ENCODE measurements at places on chromosomes 6 and 20.

DNA sequence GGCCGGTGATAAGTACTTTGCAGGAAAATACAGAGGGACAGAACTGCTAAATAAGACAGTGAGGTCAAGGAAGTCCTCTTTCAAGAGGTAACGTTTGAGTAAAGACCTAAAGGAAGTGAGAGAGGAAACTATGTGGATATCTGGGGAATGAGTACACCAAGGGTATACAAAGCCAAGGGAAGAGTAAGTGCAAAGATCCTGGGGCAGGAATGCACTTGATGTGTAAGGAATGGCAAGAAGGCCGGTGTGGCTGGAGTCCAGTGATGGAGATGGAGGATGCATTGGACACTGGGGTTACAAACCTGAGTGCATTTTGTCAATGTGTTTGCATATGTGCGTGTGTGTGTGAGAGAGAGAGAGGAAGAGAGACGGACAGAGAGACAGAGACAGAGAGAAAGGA is 32.1 kb upstream of the TGM2 start:
- no peak for DNase-seq

DNA sequence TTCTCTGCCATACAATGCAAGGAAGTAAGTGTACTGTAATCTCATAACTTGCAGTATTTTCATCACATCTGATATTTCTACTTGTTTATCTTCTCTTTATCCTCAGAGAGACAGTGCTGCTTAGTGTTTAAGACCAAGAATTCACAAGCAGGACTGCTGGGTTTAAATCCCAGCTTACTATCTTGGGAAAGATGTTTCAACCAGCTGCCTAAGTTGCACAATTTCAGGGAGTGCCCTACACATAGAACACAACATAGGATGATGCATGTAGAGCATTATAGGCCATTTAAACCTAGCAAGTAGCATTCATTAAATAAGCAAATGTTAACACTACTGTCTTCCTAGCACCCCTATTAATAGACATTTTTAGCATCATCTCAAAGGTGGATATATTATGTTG is 205.2 kb upstream of the CEP162 start:
- no peak for DNase-seq

DNA sequence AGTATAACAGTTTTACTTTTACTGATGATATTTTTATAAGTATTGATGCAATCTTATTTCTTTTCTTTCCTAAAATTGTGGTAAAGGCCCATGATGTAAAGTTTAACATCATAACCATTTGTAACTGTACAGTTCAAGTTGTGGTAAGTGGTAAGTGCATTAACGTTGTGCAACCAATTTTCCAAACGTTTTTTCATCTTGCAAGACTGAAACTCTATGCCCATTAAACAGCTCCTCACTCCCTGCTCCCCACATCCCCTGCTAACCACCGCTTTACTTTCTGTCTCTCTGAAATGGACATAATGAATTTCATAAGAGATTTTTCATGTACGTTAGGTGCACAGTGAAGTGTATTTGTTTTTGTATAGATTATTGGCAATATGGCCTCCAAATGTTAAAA is 106.0 kb downstream of the PACRG start:
- no peak for DNase-seq

DNA sequence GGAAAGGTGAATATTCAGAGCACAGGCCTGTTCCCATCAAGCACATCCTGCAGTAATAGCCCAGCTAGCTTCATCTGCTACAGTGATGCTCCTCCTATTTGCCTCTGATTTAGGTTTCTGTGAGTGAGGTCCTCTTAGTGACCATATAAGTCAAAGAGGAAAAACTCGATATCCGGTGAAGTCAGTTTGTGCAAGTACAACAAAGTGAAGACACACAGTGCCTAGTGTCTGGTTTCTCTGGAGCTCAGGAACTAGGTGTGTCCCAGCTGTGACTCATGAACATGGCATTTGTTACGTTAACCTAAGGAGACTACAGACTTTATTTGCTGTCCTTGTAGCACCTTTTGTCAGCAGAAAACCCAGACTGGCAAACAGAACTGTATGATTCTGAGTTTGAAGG is 33.9 kb downstream of the EDN1 start:
- peak; percentile 95 for DNase-seq

- DNase-seq = no peak
Measured at GRCh38 chr6:15674690-15675386, 12.0 kb upstream of the DTNBP1 start.

- DNase-seq = no peak
Measured at GRCh38 chr6:6004390-6004995, 2.2 kb downstream of the NRN1 start.

DNA sequence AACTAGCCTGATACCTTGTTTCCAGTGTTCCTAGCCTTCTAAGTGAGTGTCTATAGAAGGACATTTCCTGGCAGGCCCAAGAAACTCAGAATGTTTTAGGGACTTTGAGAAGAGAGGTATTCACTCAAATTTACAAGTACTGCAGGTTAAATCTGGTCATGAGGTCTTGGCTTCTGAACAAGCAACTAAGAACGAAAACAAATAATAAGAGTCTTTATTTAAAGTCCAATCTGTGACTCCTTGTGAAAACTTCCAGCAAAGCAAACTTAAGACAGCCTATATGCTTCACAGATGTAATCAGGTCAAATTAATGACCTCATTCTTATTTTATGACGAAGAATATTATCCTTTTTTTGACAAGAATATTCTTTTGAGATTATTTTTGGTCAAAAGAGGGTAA is 79.4 kb upstream of the PRSS16 start:
- no peak for DNase-seq

DNA sequence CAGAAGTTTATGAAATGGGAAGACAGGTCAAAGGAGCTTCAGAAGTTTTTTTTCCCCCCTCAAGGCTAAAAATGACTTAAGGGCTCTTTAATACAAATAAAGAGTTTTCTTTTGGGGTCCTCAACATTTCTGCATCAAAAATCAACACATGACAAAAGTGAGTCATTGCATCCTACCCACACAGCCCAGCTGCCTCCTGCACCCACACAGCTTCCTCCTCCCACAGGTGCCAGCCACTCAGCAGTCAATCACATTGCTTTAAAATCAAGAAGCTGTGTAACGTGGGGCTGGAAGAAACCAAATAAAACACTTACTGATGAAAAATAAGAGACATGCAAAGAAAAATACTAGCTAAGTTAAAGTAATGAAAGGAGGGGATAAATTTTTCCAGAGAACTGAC is 68.5 kb downstream of the MAP3K5 start:
- DNase-seq = peak; percentile 47

DNA sequence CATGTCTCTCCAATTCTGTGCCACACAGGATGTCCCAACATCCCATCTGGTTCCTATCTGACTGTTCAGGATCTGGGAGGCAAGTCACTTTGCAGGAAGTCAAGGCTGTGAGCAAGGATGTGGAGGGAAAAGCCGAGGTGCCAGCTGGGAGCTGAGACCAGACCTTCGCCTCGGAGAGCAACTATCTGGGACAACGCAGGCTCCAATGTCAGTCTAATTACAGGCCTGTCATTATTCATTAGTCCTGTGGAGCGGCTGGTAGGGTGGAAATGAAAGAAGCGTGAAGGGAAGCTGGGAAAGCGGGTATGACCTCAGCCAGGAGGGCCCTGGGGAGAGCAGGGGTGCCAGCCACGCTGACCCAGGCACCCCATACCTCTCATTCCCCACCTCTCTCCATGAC is 147.3 kb downstream of the UNC5CL start:
- no peak for DNase-seq

DNA sequence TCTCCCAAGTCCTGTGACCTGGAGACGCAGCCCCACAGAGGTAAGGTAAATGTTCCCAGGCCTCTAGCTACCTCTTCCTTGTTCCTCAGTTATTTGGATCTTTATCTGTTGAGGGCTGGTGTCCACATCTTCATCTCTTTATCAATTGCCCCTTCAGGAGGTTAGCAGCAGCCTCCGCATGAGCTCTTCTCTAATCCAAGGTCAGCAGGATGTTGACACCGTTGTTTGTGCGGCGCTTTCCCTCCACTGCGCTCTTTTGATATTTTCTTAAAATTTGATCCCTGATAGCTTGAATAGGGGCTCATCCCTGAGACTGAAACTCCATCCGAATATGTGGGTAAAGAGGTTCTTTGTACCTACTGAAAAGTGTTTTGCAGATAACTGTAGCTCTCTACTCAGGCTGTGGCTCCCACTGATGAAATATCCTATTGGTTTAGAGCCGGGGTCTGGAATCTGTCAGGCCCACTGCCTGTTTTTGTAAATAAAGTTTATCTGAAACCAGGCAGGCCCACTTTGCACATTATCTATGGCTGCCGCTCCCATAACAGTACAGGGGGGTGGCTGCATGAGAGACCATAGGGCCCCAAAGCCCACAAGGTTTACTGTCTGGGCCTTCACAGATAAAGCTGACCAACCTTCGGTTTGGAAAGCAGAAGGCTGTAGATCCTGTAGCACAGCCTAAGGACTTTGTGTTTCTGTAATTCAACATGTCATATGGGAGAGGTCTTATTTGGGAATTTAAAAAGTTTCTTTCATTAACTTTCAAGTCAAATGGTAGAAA is 362.6 kb downstream of the QKI start:
- DNase-seq = no peak

DNA sequence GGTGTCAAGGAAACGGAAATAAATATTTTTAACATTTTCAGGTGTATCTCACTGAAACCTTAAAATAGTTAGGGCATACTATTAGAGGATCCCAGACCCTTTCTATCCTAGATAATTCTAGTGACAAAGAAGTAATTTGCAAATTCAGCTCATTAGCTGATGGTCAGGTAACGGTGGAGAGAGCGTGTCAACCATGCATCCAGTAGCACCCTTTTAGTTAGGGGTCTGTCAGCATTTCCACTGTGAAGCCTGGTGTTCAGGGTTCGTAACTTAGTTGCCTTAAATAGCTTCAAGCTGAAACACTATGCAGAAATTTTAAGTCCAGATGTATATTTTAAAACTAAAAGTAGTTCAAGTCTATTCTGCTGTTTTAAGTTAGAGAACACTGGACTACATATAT is 48.5 kb upstream of the SUPT3H start:
- DNase-seq = no peak

DNA sequence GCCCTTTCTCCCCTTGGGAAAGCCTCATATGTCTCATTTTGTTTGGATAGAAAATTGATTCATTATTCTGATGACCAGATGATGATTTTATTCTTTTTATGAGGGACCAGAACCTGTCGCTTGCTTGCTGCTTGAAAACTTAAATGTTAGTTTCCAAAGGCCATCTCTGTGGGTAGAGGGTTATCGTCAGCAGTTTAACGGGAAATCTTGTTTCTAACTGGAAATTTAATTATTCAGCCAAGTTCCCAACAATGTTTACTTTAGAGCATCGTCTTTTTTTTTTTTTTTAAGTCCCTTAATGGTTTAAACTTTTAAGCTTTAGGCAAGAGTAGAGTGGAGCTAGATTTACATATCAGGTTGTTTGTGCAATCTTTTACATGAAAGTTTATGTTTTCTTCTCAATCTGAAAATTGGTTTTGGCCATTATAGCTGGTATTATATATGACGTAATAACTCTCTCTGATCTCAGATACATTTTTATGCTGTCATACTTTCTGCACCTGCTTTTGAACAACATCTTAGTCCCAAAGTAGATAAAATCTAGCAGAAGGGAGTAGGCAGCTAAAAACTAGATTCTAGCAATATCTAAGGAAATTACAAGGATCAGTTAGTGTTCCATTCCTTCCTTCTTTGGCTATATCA is 93.9 kb downstream of the FOXO3 start:
- no peak for DNase-seq

DNA sequence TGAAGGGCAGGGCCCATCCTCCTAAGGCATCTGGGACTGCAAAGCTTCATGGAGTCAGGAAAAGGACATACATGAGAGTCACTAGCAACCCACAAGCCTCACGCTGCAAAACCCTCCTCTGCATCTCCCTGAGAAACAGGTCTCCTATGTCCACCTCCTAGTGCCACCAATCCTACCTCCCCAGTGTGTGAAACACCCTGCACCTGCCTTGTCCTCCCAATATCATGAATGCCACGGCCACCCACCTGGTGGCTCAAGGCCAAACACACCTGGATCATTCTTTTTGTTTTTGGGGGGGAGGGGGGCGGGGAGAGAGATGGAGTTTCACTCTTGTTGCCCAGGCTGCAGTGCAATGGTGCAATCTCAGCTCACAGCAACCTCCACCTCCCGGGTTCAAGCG is 90.5 kb downstream of the ZMYND8 start:
- DNase-seq = no peak

- DNase-seq = no peak
Measured at GRCh38 chr6:38460186-38460585, 179.5 kb downstream of the BTBD9 start.

DNA sequence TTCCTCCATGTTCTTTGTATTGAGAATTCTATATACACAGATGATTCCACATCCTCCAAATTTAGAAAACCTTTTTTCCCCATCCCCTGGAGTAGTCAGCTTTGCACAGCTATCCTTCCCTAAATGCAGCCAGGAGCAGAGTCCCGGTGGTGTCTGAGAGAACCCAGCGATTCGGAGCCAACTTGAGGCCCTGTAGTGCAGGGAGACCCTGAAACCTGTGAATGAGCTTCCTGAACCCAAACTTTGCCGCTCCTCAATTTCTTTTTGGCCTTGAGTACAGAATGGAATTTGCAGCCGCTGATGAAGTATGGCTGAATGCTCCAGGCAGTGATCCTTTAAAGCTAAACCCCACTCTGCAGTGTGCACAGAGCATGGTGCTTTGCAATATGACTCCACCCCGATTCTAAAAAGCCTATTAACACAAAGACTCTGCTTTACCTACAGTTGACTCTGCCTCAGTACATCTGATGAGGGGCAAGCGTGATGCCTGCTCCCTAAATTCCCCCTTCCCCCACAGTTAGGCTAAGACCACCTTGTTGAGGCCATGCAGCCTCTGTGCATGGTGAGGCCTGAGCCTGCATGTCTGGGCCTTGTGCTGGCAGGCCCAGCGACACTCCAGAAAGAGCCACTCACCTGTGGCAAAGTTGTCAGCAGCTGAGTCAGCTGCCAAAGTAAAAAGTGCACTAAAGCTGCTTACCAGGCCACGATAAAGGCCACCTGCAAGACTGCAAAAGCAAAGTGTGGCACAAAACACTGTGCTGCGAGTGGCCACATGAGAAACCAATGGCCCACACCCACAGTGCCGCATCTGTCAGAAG is 82.1 kb downstream of the PLEKHG1 start:
- DNase-seq = no peak

DNA sequence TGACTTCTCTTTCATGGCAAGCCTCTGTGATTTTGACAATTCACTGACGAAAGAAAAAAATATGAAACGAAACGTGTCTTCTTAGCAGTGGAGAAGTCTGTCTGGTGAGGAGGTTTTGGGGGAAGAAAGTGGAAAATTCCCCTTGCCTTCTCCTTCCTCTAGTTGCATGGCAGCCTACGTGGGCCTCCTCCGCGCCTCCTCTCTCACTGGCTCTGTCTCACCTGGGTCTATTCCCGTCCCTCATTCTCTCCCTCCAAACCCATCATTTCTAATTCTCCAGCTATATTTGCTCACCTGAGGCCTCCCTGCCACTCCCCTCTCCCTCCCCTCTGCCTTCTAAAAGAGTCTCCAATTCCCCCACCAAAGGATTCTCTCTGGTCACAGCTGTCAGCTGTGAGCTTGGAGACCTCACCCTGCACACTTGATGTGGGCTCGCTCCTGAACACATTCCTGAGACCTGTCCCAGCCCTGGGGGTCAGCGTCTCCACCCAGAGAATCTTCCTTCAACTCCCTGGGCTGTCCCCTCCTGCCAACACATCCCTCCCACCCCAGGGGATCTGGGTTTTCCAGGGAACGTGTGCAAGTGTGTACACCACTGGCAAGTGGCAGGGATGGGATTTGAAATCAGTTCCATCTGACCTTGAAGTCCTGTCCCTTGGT is 159.6 kb upstream of the PMEPA1 start:
- DNase-seq = no peak

All from HT-29 (cell line).